ENCODE measurements at places on chromosomes 7 and 10. TPM values are rescaled to one million over a fixed set of nuclear protein-coding genes. Genes with fewer than 3 reads are reported as not detected.

Gene FFAR4
- total RNA-seq, result not detected

Gene ADO
- total RNA-seq, result 17.5 TPM

Gene SYCE1
- total RNA-seq, result 0.39 TPM

Gene ESYT2
- 103 TPM for total RNA-seq

Data from T-cell (primary cell).